ENCODE measurements at places on chromosomes 4 and X.
A peak's percentile ranks its signal among the peaks of the same experiment; 100 is the strongest.

GRCh38 chr4:3680656-3681055 lies 85.5 kb upstream of the ADRA2C start:
- no peak for ATAC-seq

- peak; percentile 17 for ATAC-seq
Measured at GRCh38 chrX:10001496-10001895, 34.3 kb downstream of the CLDN34 start.

DNA sequence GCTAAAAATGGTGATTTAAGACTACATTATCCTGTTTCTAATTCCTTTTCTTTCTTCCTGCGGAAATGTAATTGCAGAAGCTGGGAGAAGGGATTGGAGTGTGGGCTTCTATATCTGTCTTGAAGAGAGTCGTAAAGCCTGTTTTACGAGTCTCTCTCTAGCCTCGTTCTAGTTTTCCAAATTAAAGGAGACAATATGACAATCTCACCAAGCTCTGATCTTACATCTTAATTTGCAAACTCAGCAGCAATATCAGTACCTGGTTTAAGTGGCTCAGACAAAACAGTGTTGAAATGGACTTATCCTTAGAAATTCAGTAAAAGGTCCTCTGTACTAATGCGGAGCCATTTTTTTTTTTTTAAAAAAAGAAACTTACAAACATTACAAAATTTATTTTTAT lies 349.5 kb upstream of the HAND2 start:
- ATAC-seq: no peak

DNA sequence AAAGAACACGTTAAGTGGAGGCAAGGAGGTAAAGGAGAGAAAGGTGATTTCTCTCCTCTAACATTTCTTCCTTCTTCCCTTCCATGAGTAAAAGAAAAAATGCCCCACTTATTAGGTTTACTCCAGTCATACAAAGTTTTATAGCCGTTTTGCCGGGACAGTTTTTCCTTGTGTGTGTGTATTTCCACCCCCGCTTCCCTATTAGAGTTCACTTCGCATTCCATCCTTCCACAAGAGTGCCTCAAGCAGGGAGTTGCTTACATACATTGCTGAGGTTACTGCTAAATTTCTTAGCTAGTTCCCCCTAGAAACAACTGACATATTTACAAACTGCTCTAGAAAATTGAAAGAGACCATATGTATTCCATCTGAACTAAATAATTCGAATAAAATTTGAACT lies 45.2 kb upstream of the BMP15 start:
- no peak for ATAC-seq

DNA sequence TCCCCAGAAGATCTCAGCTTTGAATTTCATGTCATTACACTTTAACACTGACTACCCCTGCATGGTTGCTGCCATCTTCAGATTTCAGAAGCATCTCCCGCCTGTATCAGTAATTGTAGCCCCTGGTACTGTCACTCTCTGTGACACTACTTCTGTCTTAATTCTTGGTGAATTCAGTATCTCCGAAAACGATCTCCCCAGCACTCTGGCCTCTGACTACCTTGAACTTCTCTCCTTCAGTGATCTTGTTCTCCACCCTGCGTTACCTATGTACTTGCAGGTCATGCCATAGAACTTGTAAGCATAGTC lies 53.8 kb upstream of the ABCG2 start:
- no peak for ATAC-seq

DNA sequence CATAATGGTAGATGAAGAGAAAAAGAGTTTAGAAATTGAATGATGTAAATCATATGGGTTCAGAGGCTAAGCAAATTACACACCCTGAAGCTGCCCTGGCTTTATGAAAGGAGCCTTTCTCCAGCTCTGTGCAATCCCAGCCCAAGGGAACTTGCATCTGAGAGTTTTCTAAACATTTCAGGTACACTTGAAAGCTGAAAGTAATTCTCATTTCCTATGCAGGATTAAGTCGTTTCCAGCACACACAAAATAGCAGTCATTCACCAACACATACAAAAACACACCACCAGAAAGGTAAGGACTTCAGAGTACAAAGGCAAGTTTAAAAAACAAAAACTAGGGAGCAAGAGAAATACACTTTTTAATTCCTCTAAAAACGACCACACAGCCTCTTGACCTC lies 1.7 kb downstream of the PDGFC start:
- ATAC-seq: no peak

DNA sequence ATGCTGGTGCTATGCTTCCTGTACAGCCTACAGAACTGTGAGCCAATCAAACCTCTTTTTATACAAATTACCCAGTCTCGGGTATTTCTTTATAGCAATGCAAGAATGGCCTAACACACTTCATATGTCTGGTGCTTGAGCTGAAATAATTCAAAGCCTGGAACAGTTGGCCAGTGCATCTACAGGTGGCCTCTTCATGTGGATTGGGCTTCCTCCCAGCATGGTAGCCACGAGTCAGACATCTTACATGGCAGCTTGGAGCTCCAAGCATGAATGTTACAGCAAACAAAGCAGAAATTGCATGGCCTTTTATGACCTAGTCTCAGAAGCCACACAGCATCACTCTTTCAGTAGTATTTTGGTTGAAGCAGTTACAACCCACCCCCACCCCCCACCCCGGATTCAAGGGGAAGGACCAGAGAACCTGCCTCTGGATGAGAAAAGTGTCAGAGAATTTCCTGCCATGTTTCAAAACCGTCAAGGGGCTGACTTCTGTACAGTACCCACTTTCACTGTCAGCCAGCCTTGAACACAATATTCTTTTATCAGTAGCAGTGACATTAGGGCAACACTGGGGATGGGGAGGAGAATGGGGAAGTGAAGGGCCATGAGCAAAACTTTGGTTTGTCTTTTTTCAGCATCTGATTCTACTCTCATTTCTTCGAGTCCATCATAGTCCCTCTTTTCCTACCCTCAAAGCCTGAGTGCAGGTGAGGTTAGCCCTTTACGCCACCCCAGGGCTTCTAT lies 368.7 kb downstream of the BCOR start:
- no peak for ATAC-seq

DNA sequence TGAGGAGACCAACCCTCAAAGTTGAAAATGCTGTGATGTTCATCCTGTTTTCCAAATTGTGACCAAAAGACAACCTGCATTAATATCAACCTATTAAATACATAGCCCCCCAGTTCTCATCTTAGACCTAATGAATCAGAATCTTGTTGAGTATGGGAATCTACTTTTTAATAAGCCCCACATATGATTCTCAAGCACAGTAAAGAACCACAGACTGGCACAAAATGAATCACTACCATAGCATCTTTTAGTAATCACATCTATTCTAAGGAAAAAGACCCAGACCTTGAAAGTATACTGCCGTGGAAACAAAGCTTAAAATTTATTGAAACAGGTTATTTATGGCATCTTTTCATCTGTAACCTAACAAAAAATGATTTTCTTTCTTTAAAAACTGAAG lies 152.9 kb downstream of the STPG2 start:
- no peak for ATAC-seq

DNA sequence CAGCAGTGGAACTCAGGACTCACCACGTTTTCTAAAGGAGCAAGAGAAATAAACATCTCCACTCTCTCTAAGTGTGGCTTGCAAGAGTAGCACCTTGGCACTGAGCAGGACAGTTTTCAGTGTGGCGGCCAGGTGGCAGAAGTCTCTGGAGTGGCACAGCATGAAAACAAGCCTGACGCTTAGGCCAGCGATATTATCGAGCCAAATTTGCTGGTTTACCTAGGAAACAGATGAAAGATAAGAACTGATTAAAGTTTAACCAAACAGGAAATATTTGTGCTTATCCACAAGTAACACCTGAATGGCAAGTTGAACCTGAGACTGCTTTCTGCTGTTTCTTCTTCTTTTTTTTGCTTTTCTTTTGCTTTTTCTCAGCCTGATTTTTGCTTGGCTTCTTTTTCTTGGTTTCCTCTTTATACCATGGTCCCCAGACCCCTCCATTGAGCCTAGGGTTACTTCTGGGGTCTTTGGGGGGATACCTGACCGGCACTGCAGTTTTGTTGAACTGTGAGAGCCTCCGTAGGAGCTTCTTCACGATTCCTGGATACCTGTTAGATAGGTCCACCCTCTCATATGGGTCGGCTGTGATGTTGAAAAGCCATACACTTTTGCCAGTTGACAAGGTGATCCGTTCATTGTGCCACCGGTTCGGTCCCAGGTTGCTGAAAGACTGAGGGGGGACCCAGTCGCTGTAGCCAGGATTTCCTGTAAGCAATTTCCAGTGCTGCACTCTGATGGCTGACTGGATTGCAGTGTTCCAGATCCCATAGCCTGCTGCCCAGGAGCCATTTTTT lies 77.3 kb downstream of the ARSJ start:
- ATAC-seq: no peak

- peak; percentile 70 for ATAC-seq
Measured at GRCh38 chr4:6926681-6927478, 17.3 kb downstream of the TBC1D14 start.

- no peak for ATAC-seq
Measured at GRCh38 chr4:3518511-3518880, 13.7 kb downstream of the LRPAP1 start.

GRCh38 chr4:142420311-142421095 lies 425.6 kb downstream of the INPP4B start:
- no peak for ATAC-seq

DNA sequence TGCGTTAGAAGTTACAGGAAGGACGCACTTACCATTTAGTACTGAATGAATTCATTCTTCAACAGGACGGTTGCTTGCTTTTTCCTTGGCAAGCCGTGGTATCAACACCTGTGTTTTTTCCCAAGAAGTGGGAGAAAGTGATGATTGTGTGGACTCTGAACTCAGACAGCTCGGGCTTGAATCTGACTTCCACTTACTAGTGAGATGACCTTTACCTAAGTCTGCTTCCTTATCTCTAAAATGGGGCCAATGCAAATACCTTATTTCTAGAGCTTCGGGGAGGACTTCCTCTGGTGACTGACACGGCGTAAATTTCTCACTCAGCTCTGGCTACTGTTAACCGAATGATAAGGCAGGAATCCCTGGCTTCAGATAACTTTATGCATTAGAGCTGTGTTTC lies 146.8 kb upstream of the RBPJ start:
- no peak for ATAC-seq

DNA sequence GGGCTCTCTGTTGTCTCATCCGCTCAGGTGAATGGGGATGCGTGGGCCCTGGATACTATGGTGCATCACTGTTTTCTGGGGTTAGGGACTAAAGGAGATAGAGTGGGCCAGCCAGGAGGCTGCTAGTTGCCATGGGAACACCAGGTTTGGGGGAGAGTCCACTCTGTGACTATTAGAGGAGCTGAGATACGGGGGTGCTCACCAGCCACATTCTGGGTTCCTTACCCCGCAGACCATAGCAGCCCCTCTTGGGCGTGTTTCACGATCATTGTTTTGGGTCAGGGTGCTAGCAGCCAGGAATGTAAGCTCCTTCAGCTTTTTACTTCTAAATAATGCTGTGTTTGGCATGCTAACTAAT lies 4.6 kb downstream of the EFNB1 start:
- no peak for ATAC-seq

DNA sequence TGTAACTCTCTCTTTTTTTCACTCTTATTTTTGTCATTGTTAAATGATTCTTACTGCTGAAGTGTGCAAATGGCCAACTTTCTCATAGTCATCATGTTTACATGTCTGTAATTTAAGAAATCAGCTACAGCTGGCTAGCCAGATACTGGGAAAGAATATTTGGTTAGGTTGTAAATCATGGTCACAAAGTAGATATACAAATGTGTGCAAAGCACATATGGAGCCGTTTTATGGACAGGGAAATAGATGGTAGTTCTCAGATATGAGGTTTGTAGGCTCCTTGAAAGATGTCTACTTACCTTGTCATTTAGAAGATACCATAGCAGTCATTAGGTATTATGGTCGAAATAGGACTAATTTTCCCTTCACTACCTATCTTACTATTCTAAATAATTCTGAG lies 430.4 kb downstream of the ADGRL3 start:
- ATAC-seq: no peak

DNA sequence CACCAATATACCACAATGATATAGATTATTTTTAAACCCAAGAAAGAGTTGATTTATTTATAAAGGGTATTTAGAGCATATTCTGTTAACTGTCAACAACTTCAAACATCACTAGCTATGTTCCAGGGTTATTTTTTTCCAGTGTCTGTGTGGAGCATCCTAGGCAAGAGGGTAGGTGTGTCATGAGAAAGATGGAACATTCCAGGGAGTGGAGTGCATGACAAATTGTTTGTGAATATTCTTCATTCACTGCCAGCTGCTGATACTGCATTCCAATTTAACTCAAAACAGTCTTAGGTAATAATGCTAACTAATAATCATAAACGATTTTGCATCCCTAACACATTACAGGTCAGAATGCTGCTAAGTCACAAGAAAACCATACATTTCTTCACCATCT lies 148.7 kb upstream of the RASGEF1B start:
- no peak for ATAC-seq

DNA sequence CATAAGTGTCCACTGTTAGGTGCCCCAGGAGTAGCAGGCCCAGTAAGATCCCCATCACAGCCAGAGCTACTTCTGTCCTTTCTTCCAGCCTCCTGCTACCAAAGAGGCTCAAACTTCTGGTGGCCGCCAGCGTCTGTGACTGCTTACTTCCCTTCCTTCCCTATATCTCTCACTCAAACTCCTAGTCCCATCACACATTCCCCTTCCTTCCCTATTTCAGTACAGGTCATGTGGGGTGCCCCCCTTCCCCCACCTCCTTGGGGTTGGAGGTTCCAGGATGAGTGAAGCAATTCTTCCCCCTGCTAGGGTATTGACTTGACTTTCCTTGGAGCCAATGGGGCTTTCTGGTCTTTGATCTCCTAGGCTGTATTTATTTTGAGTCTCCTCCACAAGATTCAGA lies at the start of gene VSIG4:
TSS of gene VSIG4 (minus strand) at position 137 of the 400 bp plus-strand sequence. CDS start at position 55, 82 bp downstream.
- ATAC-seq: no peak

GRCh38 chr4:111068883-111069282 lies 446.0 kb upstream of the PITX2 start:
- no peak for ATAC-seq

- no peak for ATAC-seq
Measured at GRCh38 chr4:122728856-122729255, 3.6 kb upstream of the BBS12 start.

DNA sequence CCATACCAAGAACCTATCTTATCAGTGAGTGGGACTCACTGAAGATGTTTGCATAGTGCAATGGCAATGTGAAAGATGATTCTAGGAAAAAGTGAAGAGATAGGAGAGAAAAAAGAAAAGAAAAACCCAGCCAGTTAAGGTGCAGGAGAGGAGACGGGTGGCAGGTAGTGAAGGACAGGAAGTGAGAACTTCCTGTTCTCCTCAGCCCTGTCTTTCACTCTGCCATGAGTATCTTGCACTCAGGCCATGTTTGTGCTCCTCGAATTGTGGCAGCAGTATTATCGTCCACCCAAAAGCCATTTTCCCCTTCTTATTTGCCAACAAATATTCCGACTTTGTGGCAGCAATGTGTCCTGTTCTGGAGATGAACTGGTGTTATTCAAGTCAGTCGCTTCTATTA lies 8.6 kb upstream of the ENPEP start:
- ATAC-seq: no peak

- no peak for ATAC-seq
Measured at GRCh38 chrX:45846328-45846727, 645.7 kb upstream of the DIPK2B start.
